Stimulated activated CD8-positive, alpha-beta memory T cell treated with anti-CD3 and anti-CD28 coated beads, Interleukin-4, amount 100 ng/mL, for 1 hour (primary cell): ENCODE measurements at places on chromosomes 7 and 10.

DNA sequence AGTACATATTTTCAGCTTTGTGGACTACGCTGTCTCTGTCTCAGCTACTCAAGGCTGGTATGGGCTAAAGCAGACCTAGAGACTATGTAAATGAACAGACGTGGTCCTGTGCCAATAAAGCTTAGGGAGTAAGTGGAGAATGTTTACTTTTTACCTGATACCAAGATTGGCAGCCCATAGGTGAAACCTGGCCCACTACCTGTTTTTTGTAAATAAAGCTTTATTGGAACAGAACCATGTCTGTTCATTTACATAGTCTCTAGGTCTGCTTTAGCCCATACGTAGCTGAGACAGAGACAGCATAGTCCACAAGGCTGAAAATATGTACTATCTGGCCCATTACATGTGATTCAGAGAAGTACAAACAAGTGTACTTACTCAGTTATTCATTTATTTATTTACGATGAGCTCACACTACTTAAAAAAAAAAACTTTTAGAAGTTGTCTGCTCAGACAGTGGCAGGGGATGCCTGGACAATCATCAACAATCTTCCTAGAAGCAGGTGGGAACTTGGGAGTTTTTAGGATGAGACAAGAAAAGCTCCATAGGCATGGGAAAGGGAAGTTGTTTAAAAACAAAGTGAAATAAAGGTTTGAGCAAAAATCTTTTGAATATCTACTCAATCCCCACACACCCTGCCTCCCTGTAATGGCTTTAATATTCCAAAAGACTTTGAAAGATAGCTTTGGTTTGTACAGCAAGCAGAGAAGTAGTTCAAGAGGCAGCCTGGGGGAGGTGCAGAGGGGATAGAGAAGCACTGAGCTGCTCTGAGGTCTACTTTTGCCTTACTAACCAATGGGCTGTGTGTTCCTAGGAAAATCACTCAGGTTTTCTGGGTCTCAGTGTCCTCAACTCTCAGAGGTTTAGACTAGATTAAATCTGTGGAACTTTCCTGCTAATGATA lies 114.4 kb upstream of the AFAP1L2 start:
- DNase-seq, result no peak

DNA sequence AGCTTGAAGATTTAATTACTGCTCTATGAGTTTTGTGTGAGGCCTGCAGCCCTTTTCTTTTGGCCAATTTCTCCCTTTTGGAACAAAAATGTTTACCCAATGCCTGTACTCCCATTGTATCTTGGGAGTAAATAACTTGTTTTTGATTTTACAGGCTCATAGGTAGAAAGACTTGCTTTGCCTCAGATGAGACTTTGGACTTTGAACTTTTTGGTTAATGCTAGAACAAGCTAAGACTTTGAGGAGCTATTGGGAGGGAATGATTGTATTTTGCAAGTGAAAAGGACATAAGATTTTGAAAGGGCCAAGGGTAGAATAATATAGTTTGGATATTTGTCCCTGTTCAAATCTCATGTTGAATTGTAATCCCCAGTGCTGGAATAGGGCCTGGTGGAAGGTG lies 152.0 kb downstream of the MAGI2 start:
- no peak for DNase-seq

GRCh38 chr7:79862447-79863210 lies 272.0 kb upstream of the GNAI1 start:
- no peak for DNase-seq

DNA sequence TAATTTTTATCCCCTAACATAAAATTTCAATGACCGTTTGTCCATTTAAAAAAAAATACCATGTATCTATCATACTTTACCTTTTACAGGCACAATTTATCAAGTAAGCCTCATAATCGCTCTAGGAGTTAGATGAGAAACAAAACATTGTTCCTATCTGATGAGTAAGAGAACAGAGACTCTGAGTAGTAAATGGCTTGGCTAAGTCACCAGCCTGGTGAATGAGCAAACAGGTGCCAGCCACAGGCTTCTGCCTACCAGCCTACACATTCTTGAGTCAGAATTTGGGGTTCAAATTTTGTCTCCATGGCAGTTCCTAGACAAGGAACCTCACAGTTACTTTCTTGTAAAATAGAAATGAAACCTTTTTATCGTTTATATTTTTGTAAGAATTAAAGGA lies 235.4 kb downstream of the HGF start:
- no peak for DNase-seq

DNA sequence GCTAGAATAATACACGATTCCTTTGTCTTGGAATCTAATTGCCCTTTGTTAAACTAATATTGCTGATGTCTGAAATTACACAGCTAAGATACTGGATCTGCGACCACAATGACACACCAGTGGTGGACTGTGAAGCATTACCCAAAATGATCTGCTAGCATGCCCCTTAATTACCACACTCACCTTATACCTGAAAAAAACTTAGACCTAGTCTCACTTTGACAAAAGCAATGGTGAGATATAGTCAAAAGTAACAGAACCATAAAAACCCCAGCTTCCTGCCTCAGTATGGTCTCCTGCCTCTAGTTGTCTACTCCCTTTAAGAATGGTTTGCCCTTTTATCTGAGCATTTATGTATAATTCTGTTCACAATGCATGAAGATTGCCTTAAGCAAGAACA lies 20.8 kb upstream of the ERVW-1 start:
- no peak for DNase-seq

DNA sequence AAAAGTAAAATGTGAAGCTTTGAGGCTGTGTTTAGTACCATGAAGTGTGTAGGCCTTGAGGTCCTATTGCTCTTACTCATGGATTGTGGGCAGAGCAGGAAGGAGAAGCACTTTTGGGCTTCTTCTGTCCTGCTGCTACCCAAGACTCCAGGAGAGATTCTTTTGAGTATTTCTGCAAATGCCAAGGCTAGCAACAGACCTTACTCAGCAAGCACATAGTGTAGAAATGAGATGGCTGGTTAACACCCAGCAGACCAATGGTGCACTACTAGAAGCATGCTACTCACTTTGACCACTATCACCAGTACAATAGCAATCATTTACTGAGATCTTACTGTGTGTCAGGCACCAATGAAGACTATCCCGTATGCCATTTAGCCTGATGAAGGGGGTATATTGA lies 3.2 kb downstream of the PLPP4 start:
- no peak for DNase-seq

- no peak for DNase-seq
These were observed 80.1 kb upstream of the IMMP2L start for GRCh38 chr7:111642373-111642772.

DNA sequence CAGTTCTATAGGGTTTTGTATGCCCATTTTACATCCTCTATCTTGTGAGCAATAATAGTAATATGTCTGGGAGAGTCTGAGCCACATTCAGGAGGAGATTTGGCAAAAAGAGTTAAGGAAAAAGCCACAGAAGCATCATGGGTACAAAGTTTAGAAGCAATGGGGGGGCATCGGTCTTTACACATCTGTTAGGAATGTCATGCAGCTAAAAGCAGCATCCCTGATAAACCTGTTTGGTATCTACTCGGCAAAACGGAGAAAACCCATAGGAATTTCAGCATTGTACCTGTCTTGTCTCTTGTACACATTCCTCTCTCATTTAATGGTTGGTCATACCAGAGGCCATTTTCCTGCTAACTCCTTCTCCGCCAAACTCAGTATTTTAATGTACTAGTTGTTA lies 12.5 kb upstream of the HERPUD2 start:
- no peak for DNase-seq

DNA sequence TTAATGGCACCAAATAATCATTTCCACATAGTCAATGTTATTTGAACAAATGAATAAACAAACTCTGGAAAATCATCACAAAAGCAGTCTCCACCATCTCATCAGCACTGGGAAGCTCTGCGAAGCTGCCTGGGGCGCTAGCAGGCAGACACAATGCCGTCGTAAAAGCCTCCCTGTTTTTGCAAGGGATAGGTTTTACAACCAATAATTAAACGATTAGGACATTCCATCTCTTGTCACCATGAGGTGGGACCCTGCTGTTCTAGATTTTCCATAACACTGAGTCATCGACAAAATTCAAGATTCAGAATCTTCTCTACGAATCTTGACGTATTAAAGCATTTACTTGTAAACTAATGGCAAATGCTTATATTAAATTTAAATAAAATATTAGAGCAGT lies 172.8 kb upstream of the AKR1E2 start:
- DNase-seq, result no peak

DNA sequence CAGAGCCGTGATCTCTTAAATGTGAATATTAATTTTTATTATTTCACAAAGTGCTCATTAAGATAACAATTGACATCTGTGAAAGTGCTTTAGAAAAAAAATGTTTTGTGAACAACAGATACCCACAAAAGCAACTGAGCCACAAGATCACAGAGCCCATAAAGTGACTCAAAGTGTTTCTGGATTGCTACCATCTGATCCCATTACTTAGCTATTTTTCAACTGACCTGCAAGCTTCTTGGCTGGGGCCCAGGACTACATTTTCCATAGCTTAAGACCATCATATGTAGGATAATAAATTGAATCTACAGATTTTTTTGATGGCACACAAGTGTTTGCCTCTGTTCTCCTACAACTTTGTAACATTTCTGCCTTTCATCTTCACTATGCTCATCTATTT lies 674.4 kb downstream of the PHTF2 start:
- no peak for DNase-seq

GRCh38 chr7:128909625-128910568 lies 612 bp downstream of the KCP start:
- DNase-seq, result no peak

DNA sequence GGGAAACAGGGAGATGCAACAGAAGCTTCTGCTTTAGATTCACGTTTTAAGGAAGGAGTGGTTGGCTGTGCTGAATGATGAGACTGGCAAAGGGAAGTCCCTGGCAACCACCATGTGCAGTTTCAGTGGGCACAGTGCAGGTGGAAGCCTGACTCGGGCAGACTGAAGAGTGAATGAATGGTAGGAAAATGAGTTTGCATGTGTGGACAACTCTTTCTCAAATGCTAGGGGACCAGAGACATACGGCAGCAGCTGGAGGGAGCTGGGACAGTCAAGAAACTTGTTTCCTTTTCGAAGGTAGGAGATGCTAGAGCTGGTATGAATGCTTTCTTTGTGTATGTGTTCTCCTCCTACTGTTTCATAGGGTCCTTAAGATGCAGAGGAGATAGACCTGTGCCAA lies 29.0 kb downstream of the PODXL start:
- DNase-seq, result no peak

- DNase-seq, result no peak
These were observed 137.4 kb downstream of the MYOF start for GRCh38 chr10:93344691-93345090.

- DNase-seq, result no peak
These were observed 24.3 kb upstream of the VDAC2 start for GRCh38 chr10:75186310-75186709.

GRCh38 chr7:45962861-45963260 lies 41.8 kb upstream of the IGFBP3 start:
- no peak for DNase-seq

DNA sequence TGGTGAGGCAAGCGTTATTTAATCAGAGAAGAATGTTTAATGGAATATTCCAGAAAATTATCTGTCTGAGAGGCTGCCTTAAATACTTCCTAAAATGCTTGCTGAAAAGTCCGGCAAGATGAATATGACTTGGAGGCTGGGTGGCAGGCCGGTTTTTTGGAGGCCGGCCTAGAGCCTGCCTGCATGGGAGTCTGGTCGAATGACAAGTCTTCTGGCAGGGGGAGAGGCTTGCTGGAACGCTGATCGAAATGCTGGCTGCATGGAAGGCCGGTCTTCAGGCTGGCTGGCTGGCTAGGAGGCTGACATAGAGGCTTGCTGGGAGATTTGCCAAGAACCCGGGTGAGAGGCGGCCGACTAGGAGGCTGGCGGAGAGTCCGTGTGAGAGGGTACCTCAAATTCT lies 135.7 kb downstream of the OR13A1 start:
- no peak for DNase-seq

- DNase-seq, result no peak
These were observed 421.5 kb upstream of the LRGUK start for GRCh38 chr7:133705596-133705995.

DNA sequence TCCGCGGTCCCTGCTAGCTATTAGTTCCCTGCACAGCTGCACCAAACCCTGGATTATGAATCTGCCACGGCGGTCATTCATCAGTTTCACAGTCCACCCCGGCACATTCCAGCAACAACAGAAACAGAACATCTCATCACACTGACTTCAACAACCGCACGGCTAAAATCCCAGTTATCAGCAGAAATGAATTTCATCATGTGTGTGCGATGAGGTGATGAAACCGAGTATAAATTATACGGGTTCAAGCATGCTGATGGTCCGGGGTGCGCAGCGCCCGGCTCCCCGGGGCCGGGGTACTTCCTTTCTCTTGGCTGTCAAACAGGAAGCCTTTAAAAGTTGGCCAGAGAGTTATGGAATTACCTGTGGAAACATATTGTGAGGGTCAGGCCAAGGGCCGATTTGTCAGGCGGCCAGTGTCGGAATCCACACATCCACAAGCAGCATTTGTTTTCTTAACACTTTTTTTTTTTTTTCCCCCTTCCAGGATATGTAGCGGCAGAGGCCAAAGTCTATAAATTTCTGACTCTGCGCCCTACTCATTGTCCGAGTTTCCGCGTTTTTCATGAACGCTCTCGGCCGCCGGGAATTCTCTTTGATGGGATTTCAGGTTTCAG lies 420.9 kb upstream of the MGMT start:
- no peak for DNase-seq

GRCh38 chr10:102208311-102209035 lies 17.6 kb upstream of the ELOVL3 start:
- no peak for DNase-seq

- DNase-seq, result no peak
These were observed 135.0 kb upstream of the PALS2 start for GRCh38 chr7:24438232-24438631.

DNA sequence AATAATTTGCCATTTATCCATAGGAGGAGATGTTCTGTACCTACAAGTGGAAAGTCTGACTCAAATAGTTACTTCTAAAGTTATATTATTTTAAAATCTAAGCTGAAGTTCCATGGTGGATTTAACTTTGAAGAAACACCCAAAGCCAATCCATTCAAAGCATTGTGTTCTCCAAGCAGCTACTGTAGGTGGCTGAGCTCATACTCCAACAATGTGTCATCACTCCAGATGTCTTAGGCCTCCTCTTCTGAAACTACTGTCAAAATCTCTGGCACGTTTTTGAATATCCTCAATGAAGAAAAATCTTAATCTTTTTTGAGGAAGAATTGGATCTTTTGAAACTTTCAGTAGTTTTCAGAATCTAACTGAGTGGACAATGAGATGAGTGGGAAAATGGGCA lies 169.1 kb downstream of the PTEN start:
- no peak for DNase-seq

- no peak for DNase-seq
These were observed 3.5 kb upstream of the PFKFB3 start for GRCh38 chr10:6199131-6199733.

- no peak for DNase-seq
These were observed 1.5 kb downstream of the IRF5 start for GRCh38 chr7:128939075-128939860.

GRCh38 chr7:117888627-117889026 lies 15.4 kb upstream of the CTTNBP2 start:
- DNase-seq, result no peak

- DNase-seq, result no peak
These were observed 27.8 kb upstream of the NUB1 start for GRCh38 chr7:151313857-151314256.

GRCh38 chr7:46751471-46751870 lies 830.4 kb upstream of the IGFBP3 start:
- DNase-seq, result no peak
